Left ventricle myocardium superior (tissue), 1 donor: ENCODE measurements at places on chromosomes 5 and 9. TPM values are rescaled to one million over a fixed set of nuclear protein-coding genes. Genes with fewer than 3 reads are reported as not detected.

Gene ATP6V0E1
- total RNA-seq: 153 TPM

Gene THBS4
- 29.5 TPM for total RNA-seq

Gene C9orf153
- total RNA-seq: 0.42 TPM

Gene PCDHB3
- total RNA-seq: 0.99 TPM

Gene TNC
- total RNA-seq: 2.5 TPM

Gene HARS2
- 27.9 TPM for total RNA-seq

Gene PRUNE2
- 1.4 TPM for total RNA-seq

Gene ACSL6
- total RNA-seq: 4.4 TPM

Gene SCGB3A2
- total RNA-seq: not detected

Gene PCDHGC4
- 2.5 TPM for total RNA-seq

DNA sequence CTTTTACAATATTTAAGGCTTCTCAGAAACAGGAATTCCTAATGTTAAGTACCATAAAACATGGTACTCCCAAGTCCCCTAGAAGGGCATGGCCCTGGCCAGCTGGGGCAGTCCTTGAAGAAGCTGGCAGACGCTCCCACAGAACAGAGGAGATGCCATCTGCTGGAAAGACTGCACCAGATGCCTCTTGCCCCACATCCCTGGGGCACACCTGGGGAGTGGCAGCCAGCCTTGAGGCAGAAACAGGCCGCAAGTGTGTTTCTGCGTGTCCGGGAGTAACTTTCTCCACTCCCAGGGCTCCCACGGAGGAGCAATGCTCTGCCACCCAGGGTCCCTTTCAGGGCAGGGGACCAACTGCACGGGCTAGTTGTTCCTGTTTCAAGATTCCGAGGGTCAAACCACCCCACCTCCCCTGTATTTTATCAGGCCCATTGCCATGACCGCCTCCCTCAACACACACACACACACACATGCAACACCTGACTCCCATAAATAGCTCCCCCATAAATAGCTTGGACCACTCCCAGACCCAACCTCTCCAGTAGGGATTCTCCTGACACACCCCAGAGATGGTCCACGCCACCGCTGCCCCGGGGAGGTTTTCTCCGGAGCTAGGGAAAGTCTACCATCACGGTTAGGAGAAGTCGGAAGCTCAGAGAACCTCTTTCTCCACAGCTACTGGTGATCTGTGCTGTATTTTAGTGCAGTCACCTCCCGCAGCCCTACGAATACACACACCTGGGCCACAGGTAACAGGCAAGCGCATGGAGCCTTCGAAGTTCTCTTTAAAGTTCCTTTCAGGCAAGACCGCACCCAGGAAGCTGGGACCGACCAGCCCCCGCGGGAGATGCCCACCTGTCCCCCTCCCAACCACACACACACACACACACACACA, 1.5 kb downstream of the SPOCK1 start:
- no peak for DNase-seq

GRCh38 chr5:78627175-78627574, 21.4 kb downstream of the LHFPL2 start:
- DNase-seq: no peak

DNA sequence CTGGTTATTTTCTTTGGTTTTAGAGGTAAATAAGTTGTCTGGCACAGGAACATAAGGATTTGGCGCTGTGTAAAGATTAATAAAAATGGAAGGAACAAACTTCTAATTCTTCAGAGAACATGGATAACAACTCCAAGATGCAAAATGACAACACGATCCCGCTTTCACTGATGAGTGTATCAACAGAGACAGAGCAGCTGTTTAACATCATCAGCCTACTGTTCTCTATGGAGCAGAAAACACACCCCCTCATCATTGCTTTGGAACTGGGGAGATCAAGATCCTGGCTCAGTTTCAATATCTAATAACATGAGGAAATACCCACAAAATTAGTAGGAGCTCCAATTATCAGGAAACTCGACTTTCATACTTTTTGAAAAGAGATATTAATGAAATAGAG, 8.3 kb upstream of the GAS1 start:
- no peak for DNase-seq

DNA sequence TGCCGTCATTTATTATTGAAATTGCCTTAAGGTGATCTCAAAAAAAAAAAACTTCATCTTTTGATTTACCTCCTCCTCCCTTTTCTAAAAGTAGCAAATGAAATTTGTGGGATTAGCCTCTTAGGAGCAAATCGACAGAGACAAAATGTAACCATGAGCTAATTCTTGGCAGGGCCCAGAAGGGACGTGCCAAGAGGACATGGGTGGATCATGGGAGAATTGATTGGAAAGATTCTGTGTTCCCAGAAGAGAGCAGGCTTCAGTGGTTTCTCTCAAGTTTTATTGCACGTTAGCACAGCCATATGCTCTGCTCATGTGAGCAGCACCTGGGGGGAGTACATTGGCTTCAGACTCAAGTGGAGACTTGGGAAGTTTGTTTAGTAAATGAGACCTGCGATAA, 394.6 kb downstream of the ELAVL2 start:
- no peak for DNase-seq

DNA sequence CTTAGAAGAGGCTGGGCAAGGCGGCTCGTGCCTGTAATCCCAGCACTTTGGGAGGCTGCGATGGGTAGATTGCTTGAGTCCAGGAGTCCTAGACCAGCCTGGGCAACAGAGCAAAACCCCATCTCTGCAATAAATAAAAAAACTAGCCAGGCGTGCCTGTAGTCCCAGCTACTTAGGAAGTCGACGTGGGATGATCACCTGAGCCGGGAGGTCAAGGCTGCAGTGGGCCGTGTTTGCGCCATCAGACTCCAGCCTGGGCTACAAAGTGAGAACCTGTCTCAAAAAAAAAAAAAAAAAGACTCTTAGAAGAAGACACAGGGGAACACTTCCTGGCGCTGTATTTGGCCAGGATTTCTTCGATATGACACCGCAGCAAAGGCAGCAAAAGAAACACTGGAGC, 23.7 kb upstream of the NRARP start:
- no peak for DNase-seq

DNA sequence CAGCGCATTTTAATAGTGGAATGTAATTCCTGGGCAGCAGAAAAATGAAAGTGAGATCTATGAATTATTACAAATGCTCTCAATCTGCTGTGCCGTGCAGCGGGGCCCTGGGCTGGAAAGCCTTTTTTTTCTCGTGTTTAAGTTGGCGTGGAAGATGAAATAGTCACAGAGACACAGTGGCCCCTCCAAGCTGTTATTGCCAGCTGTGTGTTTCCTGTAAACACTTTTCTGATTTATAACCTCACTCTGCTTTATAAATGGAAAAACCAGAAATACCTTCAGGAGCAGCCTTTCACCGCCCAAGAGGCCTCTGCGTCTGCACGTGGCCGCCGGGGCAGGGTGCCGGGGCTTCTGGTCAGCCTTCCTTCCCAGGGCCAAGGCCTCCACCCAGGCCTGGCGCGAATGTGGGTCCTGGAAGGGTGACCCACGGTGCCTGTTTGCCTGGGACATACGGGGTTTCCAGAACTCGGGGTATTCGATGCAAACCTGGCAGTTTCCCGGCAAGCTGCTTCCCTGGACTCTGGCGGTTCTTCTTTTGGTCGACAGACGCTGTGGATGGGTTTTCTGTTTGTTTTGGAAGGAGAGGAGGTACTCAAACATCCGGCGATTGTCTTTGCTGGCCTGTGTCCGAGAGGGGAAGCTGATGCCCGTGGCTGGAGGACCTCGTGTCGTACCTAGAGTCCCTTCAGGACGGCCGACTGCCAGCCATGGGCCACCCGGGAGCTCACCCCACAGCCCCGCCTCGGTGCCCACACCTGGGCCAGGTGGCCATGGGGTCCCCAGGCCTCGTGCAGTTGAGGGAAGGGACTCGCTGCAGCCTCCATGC, 256.7 kb downstream of the PARP8 start:
- peak; percentile 41 for DNase-seq

GRCh38 chr9:34465468-34465867, 6.9 kb downstream of the DNAI1 start:
- no peak for DNase-seq

GRCh38 chr5:107430071-107430625, 240.6 kb downstream of the EFNA5 start:
- DNase-seq: no peak

DNA sequence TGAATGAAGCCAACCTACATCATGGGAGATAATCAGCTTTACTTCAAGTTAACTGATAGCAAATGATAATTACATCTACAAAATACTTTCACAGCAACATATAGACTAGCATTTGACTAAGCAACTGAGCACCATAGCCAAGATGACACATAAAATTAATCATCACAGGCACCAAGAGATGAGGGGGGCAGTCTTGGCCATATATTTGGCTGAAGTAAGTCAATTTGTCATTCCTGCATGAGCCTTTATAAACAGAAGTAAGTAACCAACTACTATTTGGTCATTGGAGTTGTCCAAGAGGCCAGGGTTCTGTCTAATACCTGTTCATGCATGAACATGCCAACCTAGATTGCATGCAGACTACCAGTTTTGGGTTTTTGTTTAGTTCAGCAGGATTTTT, 53.6 kb downstream of the PDCD1LG2 start:
- no peak for DNase-seq

DNA sequence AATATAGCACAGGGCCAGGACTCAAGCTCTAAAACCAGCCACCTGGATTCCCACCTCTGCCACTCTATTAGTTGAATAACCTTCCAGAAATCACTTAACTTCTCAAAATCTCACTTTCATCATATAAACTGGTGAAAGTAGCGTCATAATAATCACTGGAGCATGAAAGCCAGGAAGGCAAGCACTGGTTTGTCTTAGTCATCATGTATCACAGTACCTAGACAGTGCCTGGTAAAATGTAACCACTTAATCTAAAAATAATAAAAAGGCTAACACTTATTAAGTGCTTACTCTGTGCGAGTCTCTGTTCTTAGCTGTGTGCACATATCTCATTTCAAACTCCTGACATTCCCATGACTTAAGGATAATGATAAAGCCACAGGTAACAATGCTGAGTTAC, 109.4 kb downstream of the ASTN2 start:
- DNase-seq: no peak

DNA sequence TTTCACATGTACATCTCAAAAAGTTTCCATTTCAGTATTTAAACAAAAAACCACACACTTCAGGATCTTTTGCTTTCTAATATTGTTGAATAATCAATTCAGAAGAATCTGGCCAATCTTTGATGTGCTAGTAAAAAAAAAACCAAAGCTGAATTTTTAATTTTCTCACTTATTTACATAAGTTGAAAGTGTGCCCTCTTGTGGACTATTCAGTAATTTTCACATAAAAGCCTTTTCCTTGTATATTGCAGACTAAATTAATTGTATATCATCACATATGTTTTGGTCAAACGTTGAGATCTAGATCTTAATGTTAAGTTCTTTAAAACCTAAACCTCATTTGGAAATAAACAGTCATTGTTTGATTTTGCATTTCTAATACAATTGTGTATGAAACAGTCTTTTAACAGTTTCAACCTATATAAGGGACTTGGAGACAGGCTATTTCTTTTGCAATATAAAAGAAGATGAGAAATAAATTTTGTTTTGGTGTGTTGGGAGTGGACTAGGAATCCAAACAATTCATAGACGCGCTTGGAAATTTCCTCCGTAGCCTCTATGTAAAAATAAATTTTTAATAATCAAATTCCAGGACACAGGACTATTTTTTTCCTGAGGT, 68.1 kb downstream of the NIPBL start:
- no peak for DNase-seq

DNA sequence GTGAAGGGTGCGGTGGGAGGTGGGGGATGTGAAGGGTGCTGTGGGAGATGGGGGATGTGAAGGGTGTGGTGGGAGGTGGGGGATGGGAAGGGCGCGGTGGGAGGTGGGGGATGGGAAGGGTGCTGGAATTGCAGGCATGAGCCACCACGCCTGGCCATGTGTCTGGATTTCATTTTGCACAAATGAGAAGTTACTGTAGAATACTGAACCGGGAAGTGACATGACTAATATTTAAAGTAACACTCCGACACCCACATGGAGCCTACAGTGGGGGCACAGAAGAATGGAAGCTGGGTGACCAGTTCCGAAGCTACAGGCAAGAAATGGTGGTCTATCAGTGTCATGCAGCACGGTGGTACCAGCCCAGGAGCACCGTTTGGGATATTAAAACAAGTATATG, 69.9 kb upstream of the SPTLC1 start:
- no peak for DNase-seq

- DNase-seq: no peak
Observed at GRCh38 chr9:133090752-133091385, 29.1 kb downstream of the CEL start.
